ENCODE measurements at places on chromosomes 3 and 15. TPM values are rescaled to one million over a fixed set of nuclear protein-coding genes. Genes with fewer than 3 reads are reported as not detected.

- DNase-seq = no peak
Measured at GRCh38 chr3:44076221-44076829, 165.4 kb upstream of the TOPAZ1 start.

- DNase-seq = no peak
Measured at GRCh38 chr3:78765671-78766485, 1001.9 kb downstream of the ROBO1 start.

DNA sequence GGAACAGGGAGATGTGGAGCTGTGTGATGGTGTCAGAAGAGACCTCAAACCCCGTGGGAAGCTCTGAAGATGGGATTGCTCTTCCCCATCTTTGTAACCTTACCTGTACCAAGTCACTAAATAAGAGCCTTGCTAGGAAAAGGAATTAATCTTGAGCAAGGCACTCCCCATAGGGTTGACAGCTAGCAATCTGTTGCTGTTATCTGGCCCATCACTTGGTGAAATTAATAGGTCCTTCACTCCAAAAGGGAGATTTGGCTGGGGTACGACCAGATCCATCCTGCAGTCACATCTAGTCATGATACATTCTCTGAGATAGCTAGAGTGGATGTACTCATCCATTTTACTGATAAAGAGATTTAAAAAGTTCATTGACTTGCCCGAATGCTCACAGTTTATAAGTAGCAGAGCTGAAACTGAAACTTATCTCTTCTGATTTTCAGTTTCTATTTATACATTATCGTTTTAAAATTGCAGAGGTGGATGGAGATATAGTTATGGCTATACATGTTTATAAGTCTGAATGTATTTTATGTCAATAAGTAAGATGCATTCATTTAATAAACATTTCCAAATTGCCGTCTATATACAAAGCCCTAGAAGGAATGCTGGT lies 299.1 kb upstream of the MCTP2 start:
- DNase-seq = no peak

DNA sequence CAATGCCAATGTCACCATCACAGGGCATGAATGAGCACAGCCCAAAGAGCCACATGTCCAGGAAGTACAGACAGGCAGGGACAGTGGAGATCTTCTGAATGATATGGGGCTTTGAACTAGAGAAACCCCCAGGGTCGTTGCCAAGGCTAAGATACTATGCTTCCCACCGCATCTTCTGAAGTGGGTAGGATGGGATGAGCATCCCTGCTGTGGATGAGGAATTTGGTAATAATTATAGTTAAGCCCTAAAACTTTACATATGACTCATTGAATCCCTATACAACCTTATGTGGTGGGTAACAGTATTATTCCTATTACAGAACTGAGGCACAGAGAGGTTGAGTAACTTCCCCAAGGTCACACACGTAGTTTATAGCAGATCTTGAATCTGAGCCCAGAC lies 44.2 kb downstream of the WNT5A start:
- DNase-seq = no peak

- DNase-seq = no peak
Measured at GRCh38 chr3:194468086-194468485, 18.7 kb downstream of the ATP13A3 start.

DNA sequence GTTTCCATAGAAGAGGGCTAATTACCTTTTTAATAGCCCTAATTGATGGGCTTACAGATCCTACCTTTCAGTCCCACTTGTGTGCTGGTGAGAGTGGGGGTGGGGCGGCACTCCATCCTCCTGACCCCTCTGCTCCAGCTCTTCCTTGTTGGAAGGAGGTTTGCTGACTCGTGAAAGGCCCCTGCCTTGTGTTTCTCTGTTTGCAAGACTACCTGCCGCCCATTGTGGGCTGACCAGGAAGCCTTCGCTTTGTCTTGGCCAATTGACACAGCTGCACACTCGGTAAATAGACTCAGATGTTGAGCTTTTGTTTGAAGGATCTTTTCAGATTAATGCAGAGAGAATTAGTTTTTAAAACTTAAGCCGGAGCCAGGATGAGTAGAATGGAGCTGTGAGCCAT lies 197.3 kb upstream of the HES1 start:
- DNase-seq = no peak

DNA sequence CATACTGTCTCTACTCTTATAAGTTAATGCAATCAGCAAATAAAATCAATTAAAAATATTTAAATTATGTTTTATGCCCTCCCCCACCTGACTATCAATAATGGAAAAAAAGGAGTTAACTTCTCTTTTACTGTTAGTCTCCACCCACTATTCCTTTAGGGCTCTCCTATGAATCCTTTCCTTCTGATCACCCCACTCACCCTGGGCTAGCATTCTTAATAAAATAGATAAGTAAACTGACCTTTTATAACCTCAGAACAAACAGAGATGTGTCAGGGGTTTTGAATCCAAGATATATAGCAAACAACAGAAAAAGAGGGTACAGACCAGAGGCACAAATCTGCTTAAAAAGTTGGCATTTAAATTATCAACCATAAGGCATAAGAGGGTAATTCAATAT lies 116.1 kb upstream of the PLXND1 start:
- DNase-seq = no peak

DNA sequence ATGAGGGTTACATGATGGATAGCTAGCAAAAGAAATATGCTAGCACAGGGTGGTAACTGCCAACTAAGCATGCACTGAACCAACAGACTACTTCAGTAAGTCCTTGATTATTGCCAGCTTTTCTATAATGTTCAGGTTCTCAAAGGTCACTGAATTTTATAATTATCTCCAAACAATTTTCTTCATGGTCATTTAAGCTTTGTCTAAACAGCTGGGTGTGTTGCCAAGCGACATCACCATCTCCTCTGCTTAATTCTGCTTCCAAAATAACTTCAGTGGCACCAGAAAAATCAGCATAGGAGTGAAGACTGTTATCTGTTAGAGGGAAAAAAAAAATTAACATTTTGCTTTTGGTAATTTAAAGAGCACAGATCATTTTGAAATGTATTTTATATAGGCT lies 54.6 kb upstream of the TOP2B start:
- no peak for DNase-seq

DNA sequence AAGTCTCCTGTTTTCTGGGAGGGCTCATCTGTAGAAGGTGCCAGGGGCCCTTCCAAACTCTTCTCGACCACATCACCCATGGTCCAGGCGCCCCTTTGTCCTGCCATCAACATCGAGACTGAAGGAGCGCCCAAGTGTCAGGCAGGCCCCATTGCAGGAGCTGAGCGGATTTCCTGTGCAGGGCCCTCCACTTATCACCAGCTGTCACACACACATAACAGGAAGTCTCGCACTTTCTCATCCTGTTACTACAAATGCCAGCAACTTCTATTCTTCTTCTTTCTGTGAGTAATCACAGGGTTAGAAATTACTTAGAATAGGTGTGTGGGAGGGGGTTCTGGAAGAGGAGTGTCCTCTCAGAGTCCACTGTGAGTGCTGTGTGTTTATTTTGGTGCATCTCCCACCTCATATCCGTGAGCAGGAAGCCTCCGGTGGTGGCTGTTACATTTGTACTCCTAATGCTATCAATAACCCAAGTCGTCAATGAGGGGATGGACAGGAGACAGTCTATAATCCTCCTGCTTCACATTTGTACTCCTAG lies at the start of gene KLHL6:
TSS of gene KLHL6 (minus strand) at position 166 of the 541 bp plus-strand sequence. CDS start at position 113, 53 bp downstream.
- no peak for DNase-seq

GRCh38 chr3:16589867-16590624 lies 15.2 kb downstream of the DAZL start:
- DNase-seq = no peak

Gene GOLGA6A
- not detected for total RNA-seq
